Stimulated activated CD8-positive, alpha-beta memory T cell treated with anti-CD3 and anti-CD28 coated beads, Interleukin-12 subunit alpha, Interleukin-12 subunit beta, amount 100 ng/mL, for 4 hours (primary cell): ENCODE measurements at places on chromosomes 11 and 22.

GRCh38 chr11:128884703-128885338 is 6.3 kb upstream of the KCNJ5 start:
- DNase-seq = no peak

DNA sequence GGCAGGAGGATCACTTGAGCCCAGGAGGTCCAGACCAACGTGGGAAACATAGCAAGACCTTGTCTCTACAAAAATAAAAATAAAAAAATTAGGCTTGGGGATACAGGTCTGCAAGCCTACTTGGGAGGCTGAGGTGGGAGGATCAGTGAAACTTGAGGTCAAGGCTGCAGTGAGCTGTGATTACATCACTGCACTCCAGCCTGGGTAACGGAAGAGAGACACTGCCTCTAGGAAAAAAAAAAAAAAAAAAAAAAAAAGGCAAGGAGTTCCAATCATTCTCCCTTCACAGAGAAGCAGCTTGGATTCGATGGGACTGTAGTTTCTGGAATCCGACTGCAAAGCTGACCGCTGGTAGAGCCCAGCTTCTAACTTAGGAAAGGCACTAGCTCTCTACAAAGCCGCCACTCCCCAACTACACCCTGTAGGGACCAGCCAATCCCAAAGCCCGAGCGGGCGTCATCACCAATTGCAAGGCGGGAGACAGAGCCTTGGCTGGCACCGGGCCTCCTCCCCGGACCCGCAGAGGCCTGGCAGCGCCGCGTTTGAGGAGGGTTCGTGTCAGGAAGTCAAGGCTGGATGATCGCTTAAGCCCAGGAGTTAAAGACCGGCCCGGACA is 716 bp upstream of the DDB2 start:
- peak; percentile 63 for DNase-seq

GRCh38 chr11:46413760-46414465 is 22.3 kb upstream of the CHRM4 start:
- DNase-seq = no peak

- no peak for DNase-seq
Measured at GRCh38 chr11:124811399-124812125, 11.4 kb upstream of the MSANTD2 start.

GRCh38 chr22:28514321-28514821 is 165.3 kb downstream of the TTC28 start:
- no peak for DNase-seq

- no peak for DNase-seq
Measured at GRCh38 chr11:2747248-2748027, 47.6 kb upstream of the KCNQ1OT1 start.

GRCh38 chr11:47453365-47453764 is 4.4 kb upstream of the RAPSN start:
- DNase-seq = no peak

GRCh38 chr11:75351791-75352587 is 528 bp upstream of the ARRB1 start:
- peak; percentile 28 for DNase-seq

DNA sequence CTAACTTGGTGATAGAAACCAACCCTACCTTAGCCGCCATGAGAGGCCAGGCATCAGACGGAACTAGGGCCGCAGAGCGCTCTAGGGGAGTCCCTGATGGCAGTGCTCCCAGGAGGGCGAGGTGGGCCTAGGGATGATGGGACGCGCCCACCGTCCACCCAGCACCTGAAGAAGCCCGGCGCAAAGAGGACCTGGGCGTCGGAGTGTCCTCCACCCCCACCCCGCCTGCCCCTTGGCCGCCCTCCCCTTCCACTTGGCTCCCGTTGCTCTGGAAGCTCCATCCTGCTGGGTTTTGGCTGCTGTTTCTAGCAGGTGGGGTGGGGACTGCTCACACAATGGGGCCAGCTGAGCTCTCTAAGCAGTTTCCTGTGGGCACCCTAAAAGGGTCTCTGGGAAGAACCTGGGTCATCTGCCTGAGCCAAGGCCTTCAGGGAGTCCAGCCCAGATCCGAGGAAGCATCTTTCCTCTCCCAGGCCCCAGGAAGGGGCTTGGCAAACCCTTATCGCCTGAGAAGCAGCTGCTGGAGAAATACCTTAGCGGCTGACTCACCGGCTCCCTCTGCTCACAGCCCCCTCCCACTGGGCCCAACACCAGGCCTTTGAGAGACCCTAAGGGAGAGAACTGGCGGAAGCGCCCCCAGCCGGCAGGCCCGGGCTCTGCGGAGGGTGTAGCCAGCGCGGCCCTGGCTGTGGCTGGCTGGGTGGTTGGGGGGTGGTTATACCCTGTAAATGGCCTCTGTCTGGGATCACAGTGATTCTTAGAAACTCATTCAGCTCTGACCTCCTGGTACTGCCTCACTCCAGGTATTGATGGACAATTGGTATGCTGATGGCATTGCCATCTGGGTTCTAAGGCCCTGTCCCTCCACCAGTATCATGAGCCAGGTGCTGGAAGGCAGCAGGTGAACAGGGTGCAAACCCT is 19.3 kb downstream of the CREB3L1 start:
- no peak for DNase-seq

- DNase-seq = no peak
Measured at GRCh38 chr11:6012035-6012668, 5.4 kb upstream of the OR56A4 start.

GRCh38 chr22:45929649-45930048 is 47.3 kb downstream of the WNT7B start:
- DNase-seq = no peak

DNA sequence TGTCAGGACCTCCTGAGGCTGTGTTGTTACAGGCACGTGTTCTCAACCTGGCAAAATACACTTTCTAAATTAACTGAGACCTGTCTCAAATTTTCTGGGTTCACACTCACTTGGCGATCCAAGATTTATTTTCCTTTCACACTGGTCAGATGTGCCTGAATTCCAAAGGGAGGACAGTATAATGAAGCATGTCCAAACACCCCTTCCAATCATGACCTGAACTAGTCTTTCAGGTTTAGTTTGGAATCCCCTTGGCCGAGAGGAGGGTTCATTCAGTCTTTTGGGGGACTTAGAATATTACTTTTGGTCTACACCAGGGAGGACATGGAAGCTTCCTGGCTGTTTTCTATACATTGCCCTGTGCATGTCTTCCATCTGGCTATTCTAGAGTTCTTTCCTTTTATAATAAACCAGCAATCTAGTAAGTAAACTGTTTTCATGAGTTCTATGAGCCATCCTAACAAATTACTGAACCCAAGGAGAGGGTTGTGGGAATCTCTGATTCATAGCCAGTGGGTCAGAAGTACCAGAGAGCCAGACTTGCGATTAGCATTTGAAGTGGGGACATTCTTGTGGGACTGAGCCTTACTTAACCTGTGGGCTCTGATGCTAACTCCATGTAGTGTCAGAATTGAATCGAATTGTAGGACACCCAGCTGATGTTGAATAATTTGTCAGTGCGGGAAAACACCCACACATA is 14.8 kb upstream of the TMEM216 start:
- no peak for DNase-seq

DNA sequence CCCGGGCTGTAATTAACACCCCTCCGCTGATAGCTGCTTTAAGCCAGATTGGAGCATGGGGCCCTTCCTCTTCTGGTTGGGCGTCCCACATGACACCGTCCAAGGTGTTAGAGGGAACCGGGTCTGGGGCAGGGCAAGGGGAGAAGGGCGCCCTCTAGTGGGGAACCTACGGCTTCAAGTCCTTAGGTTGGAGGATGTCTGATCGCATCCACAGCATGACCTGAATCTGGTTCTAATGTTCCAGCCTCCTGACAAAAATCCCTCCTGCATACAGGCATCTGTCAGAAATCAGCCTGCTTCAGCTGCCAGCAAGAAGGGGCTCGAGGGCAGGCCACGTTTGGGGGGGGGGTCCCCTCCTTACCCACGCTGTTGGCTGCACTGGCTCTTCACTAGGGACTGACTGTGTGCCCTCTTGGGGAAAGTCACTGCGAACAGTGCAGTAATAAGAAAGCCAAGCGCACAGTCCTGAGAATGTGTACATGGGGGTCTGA is 94.2 kb upstream of the TBCEL start:
- no peak for DNase-seq

- DNase-seq = no peak
Measured at GRCh38 chr11:68463714-68464113, 3.2 kb downstream of the PPP6R3 start.

DNA sequence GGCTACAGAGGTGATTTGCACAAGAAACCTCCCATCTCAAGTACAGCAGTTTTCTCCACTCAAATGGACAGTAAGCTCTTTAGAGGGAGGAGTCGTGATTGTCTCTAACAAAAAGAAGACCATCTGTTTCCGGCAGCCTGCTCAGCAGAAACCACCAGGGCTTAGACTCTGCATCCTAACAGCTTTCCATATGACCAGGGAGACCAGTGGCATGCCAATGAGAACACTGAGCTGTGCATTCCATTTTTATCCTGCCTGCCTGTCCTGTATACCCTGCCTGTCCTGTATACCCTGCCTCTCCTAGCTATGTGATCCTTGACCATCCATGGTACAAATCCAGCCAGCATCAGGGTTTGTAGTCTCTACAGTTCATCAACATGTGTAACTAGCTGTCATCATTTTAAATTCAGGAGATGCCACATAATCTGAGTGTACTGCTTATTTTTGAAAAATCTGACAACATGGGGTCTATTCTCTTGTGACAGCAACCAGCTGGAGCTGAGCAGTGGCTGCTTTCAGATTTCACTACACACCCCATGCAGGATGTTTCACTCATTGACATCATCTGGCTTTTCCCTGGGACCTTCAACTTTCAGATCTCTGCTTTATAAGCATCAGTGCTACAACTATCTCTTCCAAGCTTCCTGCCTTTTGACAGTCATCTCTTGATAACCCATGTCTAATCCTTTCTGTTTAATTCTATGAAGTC is 50.5 kb upstream of the POU2AF2 start:
- no peak for DNase-seq

GRCh38 chr22:27651486-27651885 is 150.1 kb downstream of the MN1 start:
- DNase-seq = no peak

DNA sequence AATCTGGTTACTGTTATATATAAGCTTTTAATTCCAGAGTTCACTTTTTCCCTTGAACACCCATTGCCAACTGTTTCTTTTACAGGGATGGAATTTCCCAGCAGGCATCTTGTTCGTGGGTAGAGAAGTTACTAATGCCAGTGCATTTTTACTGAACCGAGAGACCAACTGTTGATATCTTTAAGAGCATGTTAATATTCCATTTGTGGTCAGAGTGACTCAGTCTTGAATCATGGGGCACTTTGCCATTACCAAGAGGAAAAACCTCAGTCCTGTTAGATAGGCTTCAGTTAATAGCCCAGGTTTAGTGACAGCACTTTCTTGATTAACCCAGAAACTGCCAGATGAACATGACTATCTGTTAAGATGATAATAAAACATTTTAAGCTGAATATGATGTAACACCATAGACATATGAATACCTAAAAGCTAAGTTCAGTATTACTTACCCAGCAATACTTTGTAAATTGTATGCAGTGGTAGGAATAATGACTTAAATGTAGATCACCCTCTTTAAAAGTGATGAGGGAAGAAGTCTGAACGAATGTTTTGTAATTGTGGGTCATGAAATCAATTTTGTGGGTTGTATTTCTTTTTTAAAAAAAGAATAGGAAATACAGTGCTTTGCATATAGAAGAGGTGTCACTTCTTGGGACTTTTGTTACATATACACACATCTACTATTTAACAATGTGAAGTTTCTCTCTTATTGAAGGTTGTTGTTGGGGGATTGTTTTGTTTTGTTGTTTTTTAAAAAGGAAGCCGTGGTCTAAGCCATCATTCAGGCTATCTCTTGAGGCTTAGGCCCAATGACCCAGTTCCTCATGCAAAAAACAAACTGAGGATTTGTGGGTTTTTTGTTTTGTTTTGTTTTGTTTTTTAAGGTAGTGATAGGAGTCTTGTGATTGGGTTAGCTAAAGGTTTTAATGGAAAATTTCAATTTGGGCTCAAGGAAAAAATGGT is 79.2 kb upstream of the GRIK4 start:
- DNase-seq = no peak

DNA sequence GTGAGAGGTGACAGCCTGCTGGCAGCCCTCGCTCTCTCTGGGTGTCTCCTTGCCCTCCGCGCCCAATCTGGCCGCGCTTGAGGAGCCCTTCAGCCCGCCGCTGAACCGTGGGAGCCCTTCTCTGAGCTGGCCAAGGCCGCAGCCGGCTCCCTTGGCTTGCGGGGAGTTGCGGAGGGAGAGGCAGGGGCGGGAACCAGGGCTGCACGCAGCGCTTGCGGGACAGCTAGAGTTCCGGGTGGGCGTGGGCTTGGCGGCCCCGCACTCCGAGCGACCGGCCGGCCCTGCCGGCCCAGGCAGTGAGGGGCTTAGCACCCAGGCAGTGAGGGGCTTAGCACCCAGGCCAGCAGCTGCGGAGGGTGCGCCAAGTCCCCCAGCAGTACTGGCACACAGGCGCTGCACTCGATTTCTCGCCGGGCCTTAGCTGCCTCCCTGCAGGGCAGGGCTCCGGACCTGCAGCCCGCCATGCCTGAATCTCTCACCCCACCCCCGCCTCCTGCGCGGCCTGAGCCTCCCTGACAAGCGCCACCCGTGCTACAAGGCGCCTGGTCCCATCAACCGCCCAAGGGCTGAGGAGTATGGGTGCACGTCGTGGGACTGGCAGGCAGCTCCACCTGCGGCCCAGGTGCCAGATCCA is 1526.1 kb downstream of the FAM181B start:
- no peak for DNase-seq
